ENCODE measurements at places on chromosomes 12 and 14. TPM values are rescaled to one million over a fixed set of nuclear protein-coding genes. Genes with fewer than 3 reads are reported as not detected.

The CCER1 gene
- total RNA-seq = not detected

The IFI27L1 gene
- 11.9 TPM for total RNA-seq

The AQP2 gene
- total RNA-seq = not detected

The SSPN gene
- total RNA-seq = 41.0 TPM

The AKAP3 gene
- 0.99 TPM for total RNA-seq

The GYS2 gene
- total RNA-seq = not detected

The PLEKHD1 gene
- total RNA-seq = 2.0 TPM

The KRT85 gene
- 0.27 TPM for total RNA-seq

The AMIGO2 gene
- total RNA-seq = 9.5 TPM

The REP15 gene
- 1.4 TPM for total RNA-seq

The PTGES3 gene
- 125 TPM for total RNA-seq

The CEBPE gene
- total RNA-seq = not detected

The IQSEC3 gene
- 13.0 TPM for total RNA-seq

The SLC35F4 gene
- 1.6 TPM for total RNA-seq

The EEF1AKMT3 gene
- 12.2 TPM for total RNA-seq

The VRTN gene
- total RNA-seq = not detected

The KRT79 gene
- total RNA-seq = 0.66 TPM

The ARHGEF25 gene
- total RNA-seq = 53.5 TPM

The FAR2 gene
- 14.7 TPM for total RNA-seq

The LRP1 gene
- total RNA-seq = 254 TPM

The KRT72 gene
- not detected for total RNA-seq

The CSRP2 gene
- 114 TPM for total RNA-seq

The LEMD3 gene
- total RNA-seq = 86.1 TPM

The CIDEB gene
- total RNA-seq = 17.5 TPM

Measured in camera-type eye (tissue), 1 donor.